NCI-H146 (cell line): ENCODE measurements at places on chromosomes 7 and 10.

GRCh38 chr7:55409482-55410225 lies 44.5 kb downstream of the LANCL2 start:
- no peak for DNase-seq

DNA sequence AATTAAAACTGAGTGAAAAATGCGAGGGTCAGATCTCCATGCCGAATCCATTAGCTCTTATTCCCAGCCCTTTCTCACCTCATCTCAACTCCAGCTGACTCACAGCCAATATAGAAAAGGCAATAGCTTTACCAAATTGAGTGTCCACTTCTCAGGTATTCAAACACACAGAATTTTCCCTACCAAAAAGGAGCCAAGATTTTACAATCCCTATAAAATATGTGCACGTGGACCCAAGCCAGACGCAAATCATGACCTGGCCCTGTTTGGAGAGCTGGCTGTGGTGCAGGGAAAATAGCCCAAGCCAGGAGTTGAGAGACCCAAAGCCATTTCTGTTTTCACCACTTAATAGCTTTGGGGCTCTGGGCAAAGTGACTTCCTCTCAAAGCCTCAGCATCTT lies 379.7 kb upstream of the AUTS2 start:
- DNase-seq: no peak

DNA sequence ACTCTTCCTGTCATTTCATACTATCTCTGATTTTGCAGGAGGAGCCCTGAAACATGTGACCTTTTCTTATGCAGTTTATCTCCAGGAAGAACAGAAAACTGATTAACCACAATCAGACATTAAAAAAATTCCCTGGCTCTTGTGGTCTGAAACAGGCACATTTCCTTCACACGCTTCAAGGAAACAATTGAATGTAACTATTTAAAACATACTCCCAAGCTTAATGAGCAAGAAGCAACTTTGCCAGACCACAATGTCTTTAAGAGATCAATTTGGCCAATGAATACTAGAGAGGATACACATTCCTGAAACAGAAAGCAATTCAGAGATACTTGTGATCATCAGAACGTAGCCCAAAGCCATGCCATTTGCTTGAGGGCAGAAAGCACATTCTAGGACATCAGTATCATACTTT lies 65.8 kb downstream of the PIP4K2A start:
- no peak for DNase-seq

GRCh38 chr7:112994656-112995055 lies 92.0 kb downstream of the GPR85 start:
- no peak for DNase-seq

DNA sequence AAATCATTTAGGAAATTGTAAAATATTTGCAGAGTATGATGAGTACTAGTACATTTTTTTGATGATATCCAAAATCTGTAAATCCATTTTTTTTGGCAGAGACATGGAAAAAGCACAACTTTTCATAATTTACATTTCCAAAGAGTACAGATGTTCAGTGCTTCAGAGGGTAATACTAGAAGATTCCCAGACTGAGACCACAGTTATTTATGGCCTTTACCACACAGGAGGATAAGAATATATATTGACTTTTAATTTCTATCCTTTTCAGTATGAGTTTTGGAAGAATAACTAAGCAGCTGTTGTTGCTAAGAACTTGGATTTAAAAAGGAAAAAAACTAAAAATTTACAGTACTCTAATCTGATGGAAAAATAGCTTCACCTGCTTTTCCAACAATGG lies 61.9 kb downstream of the HGF start:
- no peak for DNase-seq

DNA sequence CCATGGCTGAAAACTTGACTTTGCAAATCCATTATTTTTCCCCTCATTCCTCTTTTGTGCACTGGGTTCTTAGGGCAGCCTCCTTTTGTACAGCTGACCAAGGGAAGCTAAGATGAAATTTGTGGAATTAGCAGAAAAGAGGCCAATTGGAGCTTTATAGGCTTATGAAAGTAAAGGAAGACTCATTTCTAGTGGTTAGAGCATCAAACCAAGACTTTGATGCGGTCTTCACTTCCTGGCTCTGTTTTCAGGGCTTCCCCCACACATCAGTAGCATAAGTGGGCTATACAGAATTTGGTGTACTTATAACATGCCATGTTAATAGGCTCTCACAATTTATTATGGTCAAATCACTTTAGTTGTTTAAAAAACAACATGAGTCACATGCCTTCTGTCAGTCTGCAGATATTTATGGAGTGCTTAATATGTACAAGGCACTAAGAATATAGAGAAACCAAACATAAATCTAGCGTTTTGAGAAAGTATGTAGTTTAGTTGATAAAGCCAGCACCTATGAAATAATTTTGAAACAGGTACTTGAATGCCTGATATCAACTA lies 5.7 kb downstream of the AUTS2 start:
- DNase-seq: no peak

DNA sequence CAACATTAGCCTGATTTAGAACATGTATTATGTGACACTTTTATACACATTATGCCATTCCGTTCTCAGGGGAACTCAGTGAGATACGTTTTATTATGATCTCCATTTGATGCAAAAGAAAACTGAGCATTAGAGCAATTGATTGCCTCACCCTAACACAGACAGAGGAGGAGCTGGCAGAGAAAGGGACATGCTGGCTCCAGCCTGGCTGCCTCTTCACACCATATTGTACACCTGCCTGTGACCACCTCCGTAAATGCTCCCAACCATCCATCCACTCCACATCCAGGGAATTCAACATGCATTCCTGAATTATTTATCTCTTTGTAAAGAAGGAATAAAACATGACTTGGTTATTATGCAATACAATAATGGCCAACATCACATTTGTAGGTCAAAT lies 195.0 kb upstream of the STK17A start:
- DNase-seq: no peak

DNA sequence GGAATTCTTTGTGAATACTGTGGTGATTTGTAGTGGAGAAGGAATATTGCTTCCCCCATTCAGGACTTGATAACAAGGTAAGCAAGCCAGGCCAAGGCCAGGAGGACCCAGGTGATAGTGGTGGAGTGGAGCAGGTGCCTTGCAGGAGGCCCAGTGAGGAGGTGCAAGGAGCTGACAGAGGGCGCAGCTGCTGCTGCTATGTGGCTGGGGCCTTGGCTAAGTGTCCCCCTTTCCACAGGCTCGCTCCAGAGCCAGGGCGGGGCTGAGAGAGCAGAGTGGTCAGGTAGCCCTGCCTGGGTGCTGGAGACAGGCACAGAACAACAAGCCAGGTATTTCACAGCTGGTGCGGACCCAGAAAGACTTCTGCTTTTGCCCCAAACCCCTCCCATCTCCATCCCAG lies 162.9 kb downstream of the EGFR start:
- no peak for DNase-seq

- no peak for DNase-seq
Observed at GRCh38 chr10:31959461-31960173, 31.0 kb upstream of the ARHGAP12 start.

GRCh38 chr7:8147760-8148463 lies 114.1 kb downstream of the ICA1 start:
- DNase-seq: no peak

DNA sequence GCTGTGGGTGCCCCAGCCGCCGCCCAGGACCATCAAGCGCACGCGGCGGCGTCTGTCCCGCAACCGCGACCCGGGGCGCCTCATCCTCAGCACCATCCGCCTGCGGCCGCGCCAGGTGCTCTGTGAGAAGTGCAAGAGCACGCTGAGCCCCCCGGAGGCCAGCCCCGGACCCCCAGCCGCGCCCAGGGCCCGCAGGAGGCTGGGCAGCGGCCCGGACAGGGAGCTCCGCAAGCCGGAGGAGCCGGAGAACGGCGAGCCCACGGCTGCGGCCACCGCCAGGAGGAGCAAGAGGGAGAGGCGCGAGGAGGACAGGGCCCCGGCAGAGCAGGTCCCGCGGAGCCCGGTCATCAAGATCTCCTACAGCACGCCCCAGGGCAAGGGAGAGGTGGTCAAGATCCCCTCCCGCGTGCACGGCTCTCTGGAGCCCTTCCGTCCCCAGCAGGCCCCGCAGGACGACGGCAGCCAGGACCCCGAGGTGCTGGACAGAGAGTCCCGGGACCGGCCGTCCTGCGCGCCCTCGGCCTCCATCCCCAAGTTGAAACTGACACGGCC lies 8.0 kb downstream of the PWWP2B start:
- no peak for DNase-seq

GRCh38 chr10:62433181-62433692 lies 59.1 kb downstream of the ZNF365 start:
- no peak for DNase-seq

GRCh38 chr7:11630355-11630754 lies 201.6 kb downstream of the THSD7A start:
- no peak for DNase-seq

- no peak for DNase-seq
Observed at GRCh38 chr10:49798275-49798674, 36.2 kb upstream of the OGDHL start.

DNA sequence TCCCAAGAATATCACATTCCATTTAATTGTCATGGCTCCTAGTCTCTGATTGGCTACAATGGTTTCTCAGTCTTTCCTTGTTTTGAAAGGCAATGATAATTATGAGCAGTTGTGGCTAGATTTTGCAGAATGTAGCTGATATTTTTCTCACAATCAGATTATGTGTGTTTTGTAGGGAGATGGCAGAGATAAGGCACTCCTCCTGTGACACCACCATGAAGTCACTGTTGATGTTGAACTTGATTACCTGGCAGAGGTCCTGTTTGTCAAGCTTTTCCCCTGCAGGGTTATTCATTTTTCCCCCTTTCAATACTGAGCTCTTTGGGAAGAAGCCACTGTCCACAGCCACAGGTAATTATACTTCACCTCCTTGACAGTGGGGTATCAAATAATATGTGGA lies 602.9 kb upstream of the PFKP start:
- DNase-seq: no peak

DNA sequence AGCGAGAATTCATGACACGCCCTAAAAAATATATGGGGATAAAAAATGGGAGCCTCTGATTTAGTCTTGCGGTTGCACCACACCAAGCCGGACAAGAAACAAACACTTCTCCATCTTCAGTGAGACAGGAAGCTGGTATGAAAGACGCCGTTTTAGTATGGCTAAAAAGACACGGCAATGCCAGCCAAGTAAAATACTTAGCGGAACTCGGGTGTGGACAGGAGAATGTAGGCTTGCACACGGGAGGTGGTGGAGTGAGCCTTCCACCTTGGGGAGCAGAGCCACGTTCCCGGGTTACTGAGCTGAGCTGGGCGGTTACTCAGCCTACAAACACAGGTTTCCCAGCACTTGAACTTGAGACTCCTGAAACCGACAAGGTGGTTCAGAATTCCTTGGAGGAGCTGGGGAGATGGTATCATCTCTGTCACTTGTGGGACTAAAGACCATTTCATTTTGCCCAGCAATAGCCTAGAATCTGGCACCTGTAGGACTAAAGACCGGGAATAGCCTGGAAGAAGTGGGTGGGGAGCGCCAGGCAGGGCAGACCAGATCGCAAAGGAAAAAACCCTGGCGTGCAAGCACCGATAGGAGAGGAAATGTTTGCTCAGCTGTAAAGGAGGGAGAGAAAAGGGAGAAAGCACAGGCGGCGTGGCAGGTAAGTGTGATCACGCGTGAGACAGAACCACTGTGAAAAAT lies 34.8 kb upstream of the SEPHS1 start:
- peak; percentile 54 for DNase-seq

GRCh38 chr7:83011954-83012353 lies 150.7 kb downstream of the PCLO start:
- no peak for DNase-seq

GRCh38 chr7:115133248-115133647 lies 211.4 kb downstream of the MDFIC start:
- DNase-seq: no peak

DNA sequence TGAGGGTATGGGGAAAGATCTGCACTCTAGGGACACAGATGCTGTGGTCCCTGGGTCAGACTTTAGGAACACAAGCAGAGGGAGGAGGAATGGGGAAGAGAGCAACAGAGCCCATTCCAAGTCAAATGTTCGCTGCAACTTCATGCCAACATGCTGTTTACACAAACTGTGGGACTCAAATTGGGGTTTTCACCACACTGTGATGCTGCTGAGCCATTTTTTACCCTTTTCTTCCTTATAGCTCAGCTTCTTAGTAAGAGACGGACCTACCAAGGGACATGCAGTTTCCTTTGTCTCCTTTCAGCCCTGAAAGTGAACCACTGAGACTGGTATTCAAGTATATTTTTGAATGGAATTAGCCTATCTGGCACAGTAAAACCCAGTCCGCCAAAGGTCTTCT lies 64.3 kb upstream of the AGK start:
- no peak for DNase-seq

- peak; percentile 62 for DNase-seq
Observed at GRCh38 chr10:122461367-122461728, at the start of gene HTRA1. Gene HTRA1, plus strand, starts transcription at chr10:122461553. Its CDS starts 100 bp downstream, at chr10:122461653.

DNA sequence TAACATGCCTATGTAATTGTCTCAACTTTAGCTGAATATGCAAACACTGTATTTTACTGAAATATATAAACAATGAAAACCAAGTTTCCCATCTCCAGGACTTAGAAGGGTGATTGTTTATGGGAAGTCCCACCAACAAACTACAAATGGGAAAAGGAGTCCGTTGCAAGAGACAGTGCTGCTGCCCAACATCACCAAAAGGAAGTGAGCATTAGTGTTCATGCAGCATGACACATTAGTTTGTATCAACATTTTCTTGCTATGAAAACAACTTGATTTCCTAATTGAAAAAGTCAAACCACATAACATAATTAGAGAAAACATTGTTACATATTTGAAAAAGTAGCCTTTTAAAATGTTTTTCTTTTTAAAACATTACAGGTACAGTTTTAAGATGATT lies 138.5 kb downstream of the ZNF438 start:
- DNase-seq: no peak

DNA sequence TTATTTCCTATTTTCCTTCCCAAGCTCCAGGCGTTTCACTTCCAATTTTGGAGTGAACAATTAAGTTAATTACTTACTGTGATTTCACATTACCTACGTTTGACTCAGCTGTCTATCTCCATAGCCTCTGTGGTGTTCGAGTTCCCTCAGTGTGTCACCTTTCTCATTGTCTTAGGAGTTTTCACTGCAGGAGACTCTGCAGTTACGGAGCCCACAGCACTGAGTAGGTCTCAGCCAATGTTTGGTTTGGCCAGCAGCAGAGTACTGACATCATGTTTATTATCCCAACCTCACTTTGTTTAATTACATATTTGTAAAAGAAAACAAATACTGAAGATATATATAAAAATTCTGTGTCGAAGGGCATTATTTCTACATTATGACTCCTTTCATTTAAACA lies 1123.9 kb downstream of the CNTNAP2 start:
- peak; percentile 10 for DNase-seq

DNA sequence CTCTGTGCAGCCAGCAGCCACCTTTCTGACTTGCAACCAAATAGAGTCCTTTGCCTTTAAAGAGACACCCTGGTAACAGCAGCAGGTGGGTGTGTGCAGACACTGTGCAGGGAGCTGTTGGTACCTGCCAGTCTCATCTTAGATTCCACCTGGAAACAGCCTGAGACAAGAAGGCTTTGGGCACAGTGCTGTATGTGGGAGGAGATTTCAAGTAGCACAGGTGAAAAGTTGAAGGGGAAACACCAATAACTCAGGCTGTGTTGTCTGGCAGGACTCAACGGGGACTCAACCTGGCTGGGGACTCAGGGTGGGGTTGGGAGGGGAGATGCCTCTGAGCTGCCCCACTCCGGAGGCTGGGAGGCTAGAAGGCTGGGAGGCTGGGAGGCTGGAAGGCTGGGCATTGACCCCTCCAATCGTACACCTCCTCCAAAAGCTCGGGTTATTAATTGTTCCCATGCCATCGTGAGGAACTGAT lies 6.7 kb downstream of the CPXM2 start:
- no peak for DNase-seq

GRCh38 chr10:132945894-132946255 lies 3.5 kb upstream of the CFAP46 start:
- DNase-seq: no peak
